ENCODE measurements at places on chromosomes 1 and 21.

GRCh38 chr1:8754993-8755392 lies 62.4 kb downstream of the RERE start:
- no peak for DNase-seq

- no peak for DNase-seq
Measured at GRCh38 chr1:58932859-58933598, 149.2 kb upstream of the JUN start.

GRCh38 chr1:53549287-53549686 lies 90.1 kb downstream of the DMRTB1 start:
- DNase-seq: no peak

DNA sequence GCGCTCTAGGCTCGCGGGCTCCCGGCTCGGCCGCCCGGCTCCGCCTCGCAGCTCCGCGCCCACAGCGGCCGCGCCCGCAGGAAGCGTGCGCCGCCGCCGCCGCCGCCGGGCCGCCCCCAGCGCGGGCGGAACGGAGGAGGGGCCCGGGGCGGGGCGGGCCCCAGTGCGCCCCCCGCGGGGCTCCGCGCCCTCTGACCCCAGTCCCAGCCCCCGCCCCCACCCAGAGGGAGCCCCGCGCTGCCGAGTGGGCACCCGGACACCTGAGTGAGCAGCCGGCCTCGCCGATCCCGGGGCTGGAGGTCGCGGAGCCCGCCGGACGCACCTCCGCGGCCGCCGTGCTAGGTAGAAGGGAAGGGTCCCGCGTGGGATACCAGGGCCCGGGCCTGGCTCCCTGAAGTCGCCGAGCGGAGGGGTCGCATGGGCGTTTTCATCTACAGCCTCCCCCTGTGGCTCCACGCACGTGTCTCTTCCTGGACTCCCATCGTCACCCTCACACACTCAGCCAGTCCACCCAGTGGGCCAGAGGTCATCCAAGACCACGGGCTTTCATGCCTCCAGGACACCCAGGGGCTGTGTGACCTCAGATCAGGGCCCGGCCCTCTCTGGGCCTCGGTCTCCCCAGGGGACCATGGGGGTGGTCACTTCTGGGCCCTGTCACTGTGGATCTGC lies at the start of gene SDC3:
Gene SDC3 (minus strand): TSS at position 63 of the 669 bp plus-strand sequence. CDS start 172 bp downstream, outside the sequence.
- DNase-seq: peak; percentile 33

DNA sequence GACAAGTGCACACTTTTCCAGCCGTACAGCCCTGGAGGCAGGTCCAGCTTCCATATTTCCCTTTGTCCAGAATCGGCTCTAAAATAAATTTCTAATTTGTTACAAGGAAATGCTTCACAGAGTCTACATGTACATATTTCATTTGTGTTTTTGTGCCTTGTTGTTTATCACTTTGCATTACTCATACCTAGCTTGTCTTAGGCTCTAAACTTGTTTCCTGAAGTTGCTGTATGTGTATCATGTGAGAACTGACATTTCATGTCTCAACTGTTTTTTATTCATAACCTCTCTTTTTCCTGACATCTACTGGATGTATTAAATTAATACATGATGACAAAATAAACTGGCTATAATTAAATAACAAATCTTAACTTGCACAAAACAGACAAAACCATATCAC lies 7.5 kb downstream of the CYYR1 start:
- DNase-seq: no peak

- no peak for DNase-seq
Measured at GRCh38 chr21:36415375-36415774, 30.2 kb downstream of the CHAF1B start.

- no peak for DNase-seq
Measured at GRCh38 chr1:193762236-193762635, 575.8 kb upstream of the B3GALT2 start.

DNA sequence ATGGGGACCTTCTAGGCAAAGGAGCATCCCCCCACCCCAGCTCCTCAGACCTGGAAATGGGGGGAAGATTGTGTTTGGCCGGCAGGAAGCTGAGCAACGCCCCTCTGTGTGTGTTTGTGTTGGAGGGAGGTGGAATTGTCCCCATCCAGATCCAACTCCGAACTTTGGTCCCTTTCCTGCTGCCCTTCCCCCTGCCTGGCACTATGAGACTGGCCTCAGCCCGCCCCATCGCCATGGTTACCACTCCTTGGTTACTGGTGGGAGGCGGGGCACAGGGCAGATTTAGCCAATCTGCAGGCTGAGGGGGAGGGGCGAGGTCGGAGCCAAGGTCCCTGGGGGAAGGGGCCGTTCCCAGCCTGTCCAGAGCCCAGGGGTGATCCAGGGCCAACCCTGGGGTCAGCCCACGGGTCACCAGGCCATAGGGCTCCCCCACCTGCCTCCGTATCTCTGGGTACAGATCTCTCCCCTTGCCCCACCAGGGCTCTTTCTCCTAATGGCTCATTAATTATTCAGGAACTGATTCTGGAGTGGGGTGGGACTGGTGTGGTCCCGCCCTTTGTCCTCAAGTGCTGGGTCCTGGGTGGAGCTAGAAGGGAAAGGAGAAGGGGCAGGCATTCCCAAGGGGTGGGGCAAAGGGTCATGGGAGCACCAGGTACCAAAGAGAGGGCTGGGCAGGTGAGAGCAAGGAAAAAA lies 15.2 kb downstream of the PTPRF start:
- no peak for DNase-seq

- no peak for DNase-seq
Measured at GRCh38 chr21:28810826-28811524, 181.7 kb downstream of the LTN1 start.

GRCh38 chr1:52633291-52633754 lies 355 bp downstream of the SHISAL2A start:
- DNase-seq: no peak
